ENCODE measurements at places on chromosomes 5 and 9.

DNA sequence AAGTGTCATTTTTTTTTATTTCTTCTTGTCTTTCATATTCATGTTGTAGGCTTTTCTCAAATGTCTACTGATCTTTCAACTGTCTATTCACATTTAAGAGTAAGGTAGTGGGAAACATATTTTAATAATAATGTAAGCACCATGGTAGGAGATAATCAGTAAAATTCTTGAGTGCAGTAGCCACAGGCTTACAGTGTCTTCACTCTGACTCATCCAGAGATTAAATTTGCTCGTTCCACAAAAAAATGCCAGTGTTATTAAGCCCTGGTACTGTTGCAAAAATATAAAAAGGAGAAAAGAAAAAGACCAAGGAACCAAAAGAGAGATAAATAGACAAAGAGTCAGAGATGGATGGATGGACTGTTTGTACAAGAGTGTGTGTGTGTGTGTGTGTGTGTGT, 43.0 kb downstream of the PARP8 start:
- no peak for DNase-seq

- DNase-seq: no peak
These were observed 18.4 kb downstream of the TENT4A start for GRCh38 chr5:6731465-6732237.

DNA sequence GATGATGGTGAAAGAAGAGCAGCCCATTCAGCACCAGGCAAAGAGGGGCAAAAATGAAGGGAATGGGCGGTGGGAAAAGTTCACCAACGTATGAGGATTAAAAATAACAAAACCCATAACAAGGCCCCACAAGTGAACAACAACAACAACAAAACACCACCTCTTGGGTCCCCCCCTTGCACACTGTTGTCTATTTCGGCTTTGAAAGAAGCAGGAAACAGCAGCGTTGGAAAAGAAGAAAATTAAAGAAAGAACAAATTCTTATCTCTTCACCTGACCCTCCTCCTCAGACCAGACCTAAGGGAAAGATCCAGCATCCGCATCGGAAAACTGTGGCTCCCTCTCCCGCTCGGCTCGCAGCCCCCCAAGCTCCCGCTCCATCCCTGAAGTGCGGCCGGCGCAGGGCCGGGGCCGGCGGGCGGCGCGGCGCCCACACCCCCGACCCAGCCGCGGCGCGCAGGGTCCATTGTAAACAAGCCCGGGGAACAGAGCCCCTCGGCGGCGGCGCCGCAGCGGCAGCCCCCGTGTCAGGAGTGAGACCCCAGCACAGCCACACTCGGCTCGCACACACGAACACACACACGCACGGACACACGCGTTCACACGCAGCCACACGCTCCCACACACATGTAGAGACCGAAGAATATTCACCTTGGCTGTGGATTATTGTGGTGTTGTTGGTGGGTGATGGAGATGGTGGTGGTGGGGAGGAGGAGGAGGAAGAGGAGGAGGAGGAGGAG, 535 bp downstream of the RFX3 start:
- no peak for DNase-seq

- DNase-seq: no peak
These were observed 72.1 kb upstream of the ATP10B start for GRCh38 chr5:160923936-160924710.

GRCh38 chr5:154164249-154164581, 26.3 kb upstream of the GALNT10 start:
- no peak for DNase-seq

DNA sequence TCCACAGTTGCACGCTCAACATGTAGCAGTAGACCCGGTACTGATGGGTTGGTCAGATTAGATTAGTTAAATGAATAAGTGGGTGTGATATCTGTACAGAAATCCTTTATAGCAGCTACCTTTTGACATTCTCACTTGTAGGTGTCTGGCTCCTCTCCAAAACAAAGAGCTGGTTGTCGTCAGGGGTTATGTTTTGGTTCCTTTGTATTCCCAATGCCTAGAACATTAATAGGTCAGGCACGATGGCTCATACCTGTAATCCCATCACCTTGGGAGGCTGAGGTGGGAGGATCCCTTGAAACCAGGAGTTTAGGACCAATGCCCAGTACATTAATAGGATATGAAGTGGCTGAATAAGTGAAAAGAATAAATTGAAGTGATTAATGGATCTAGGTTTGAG, 182.1 kb downstream of the SNCAIP start:
- DNase-seq: no peak

GRCh38 chr5:173891308-173892116, 3.4 kb downstream of the CPEB4 start:
- no peak for DNase-seq

- DNase-seq: no peak
These were observed 37.4 kb upstream of the ALDH1B1 start for GRCh38 chr9:38355115-38355514.

DNA sequence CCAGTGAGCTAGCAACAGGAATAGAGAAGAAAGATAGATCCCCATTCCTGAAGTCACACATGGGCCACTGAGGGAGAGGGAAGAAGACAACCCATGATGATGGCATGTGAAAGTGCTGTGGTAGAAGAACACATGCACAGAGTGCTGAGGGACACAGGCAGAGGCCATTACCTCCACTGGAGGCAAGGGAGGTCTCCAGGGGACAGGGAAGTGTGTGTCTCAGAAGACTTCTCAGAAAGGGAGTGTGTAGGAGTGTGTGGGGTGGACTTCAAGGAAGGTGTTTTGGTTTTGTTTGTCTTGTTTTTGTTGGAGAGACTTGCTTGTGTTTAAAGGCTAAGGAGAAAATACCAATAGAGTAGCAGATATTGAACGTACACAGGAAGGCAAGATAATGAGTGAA, 77.0 kb upstream of the SMARCA2 start:
- no peak for DNase-seq

DNA sequence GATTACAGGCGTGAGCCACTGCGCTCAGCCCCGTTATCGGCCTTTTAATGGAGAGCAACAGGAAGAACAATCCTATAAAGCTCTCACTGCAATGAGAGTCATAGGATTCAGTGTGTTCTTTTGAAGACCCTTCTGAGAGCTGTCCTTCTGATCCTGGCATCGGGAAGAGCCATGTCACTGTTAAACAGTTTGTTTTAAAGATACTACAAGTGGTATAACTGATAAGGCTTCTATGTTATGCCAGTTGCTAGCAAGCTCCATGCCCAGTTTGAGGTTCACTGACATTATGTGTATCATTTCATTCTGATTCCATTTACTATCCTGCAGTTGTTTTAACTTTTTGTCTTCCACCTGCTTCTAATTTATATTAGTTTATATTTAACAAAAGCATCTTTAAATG, 55.8 kb downstream of the GNAQ start:
- no peak for DNase-seq

GRCh38 chr5:115629903-115630302, 4.1 kb upstream of the TMED7 start:
- no peak for DNase-seq

GRCh38 chr5:80093796-80094195, 58.6 kb downstream of the THBS4 start:
- DNase-seq: no peak

Measured in activated CD4-positive, CD25-positive, alpha-beta regulatory T cell (primary cell).